ENCODE measurements at places on chromosomes 6 and 20.

DNA sequence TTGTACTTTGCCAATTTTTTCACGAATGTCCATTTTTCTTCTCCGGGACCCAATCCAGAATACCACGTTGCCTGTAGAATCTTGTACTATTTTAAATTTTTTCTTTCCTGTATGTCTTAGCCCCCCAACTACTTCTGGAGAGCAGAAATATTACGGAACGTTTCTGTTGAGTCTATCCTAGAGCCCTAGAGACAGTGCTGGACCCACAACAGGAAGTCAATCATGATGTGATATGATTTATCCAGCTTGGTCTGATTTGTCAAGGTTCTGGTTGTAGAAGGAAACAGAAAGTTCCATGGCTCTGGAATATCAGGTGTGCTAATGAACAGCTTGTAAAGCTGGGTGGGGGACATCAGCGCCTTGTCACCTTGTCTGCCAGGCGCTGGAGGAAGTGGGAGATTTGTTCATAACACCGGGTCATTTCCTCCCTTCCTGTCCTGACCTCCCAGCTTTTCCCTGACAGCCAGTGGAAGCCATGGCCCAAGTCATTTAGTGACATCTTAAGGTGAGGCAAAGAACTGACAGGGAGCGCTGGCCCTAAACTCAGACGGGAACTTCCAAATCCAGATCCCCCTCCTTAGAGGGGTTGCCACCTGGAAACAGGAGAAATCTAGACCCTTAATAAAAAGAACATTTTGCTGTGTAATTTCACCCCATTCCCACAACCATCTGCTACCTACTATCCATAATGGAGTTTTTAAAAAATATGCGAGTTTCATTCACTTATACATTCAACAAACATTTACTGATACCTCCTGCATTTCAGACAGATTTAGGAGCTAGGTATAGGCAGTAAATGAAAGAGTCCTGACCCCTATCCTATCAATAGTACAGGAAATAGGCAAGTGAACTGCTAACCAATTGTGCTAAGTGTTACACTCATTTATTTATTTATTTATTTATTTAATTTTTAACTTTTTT lies 130.5 kb downstream of the ZFP64 start:
- no peak for DNase-seq

DNA sequence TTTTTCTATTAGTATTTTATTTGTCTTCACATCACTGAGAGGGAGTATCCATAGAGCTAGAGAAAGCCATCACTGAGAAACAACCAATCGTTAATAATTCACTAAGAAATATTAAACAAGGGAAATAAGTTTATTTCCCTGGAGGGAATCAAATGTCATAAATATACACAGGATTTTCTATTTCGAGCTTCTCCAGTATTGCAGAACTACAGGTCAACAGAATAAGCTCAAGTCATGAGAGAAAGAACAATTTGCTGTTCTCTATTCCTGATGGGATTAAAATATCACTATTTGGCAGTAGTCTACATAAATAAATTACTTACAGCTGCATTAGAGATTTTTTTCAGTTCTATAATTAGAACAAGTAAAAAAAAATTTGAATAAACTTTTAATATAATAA lies 2.2 kb upstream of the FAM162B start:
- no peak for DNase-seq

DNA sequence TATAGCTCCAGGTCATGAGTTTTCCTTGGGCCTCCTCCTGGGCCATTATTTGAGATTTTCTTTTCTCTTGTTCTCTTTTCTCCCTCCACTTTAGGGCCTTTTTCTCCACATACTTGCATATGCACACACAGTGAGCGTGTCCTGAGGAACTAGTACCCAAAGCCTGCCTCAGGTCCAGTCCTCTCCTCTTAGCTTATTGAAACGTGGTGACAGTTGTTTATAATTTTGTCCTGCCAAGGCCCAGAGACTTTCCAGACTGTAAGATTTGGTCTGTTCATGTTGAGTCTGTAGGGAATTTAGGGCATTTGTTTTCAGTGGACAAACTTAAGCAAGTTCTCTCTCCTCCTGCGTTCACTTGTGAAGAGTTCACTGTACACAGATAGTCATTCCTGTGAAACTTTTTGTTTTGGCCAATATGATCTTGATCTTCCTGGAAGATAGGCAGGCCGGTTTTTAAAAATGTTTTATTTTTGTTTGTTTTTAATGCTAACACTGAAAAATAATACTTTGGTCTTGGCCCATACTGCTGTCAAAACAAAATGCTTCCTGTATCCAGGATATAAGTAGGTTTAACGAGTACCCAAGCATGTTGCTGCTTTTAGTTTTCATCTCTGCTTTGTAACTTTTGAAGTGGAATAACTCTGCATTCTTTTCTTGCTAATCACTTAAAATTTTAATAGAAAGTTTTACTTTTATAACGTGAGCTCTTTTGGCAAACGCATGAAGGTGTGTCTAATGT lies 20.7 kb downstream of the LRRC1 start:
- DNase-seq = no peak

DNA sequence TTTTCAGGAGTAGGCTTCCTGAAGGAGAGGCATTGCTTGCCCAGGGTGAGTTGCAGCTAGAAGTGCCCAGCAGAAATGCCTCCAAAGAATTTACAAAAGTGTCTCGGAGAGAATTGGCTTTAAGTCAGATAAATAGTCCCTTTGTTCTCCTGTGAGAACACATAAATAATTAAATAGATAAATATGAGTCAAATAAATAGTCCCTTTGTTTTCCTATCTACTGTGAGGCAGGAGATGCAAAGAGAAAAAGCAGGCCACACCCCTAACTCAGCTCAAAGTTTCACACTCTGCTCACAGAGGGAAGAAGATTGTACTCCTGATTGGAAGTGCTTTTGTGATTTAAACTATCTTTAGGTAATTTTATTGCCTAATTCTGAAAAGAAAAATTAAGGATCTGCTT lies 180.7 kb upstream of the PRSS16 start:
- no peak for DNase-seq

- no peak for DNase-seq
These were observed 2.4 kb upstream of the TBCC start for GRCh38 chr6:42748203-42748898.

DNA sequence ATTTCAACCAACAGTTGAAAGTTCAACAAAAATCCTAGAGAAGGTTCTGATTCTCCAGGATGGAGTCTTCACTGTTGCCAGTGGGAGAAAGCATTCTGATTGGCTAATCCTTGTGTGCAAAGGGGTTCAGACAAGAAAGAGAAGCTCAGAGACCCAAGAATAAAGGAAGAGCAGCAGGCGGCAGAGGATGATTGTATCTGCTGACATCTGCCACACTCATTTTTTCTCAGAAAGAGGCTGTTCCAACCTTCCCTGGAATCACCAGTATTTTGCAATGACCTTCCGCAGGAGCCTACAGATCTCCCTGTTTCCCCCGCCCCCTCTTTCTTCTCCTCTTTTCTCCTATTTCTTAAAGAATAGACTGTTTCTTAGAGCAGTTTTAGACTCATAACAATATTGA lies 376.7 kb downstream of the CDH26 start:
- DNase-seq = no peak

GRCh38 chr6:168304752-168305015 lies 14.9 kb downstream of the DACT2 start:
- DNase-seq = no peak

- DNase-seq = no peak
These were observed 56.1 kb downstream of the MACROD2 start for GRCh38 chr20:14051454-14051853.

DNA sequence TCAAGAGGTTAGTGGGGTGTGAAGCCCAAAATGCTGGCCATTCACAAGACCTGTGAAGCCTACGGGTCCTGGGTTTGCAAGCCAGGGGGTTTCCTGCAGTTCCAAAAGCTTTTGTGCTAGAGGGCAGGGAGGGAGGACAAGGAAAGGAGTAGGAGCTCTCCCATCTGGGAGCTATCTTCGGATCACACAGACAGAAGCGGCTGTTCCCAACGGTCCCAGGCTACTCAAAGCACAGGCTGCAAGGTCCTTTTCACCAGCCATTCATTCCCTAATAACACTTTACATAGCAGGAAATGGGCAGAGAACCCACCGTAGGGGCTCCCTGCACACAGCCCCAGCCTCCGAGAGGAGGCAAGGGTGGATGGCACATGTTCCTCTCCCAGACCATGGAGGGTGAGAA lies 296.9 kb downstream of the FOXC1 start:
- no peak for DNase-seq

GRCh38 chr6:152399399-152399798 lies 237.8 kb downstream of the SYNE1 start:
- DNase-seq = no peak

- DNase-seq = no peak
These were observed 83.3 kb upstream of the ID4 start for GRCh38 chr6:19753826-19754225.

DNA sequence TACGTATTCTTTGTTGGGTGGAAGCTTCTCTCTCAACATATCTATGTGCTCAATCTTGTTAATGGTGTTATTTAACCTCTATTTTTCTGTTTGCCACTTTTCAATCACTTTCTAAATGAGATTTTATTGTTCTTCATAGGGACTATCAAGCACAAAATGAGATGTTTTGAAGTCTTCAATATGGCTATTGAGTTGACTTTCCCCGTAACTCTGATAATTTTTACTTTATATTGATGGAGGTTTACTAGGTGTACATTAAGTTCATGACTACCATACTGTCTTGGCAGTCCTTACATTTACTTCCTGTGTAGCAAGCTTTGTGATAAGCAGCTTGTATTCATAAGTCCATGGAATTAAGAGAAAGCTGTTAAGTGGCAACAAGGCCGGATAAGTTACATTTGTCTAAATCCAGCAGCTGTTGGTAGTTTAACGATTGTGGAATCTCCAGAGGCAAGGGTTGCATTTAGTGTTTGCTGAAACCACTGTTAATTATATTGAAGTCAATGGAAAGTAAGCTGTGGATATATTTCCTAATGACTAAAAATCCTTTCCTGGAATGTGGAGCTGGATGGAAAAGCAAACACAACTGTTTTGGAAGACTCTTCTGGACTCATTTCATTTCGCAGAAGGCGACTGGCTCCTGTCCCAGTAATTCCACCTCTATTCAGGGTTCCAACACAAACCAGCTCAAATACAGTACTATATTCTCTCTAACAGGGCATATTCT lies 57.3 kb upstream of the SMIM29 start:
- no peak for DNase-seq

- DNase-seq = no peak
These were observed 96.7 kb downstream of the FYN start for GRCh38 chr6:111776236-111777221.

- no peak for DNase-seq
These were observed 101.4 kb downstream of the LRRC1 start for GRCh38 chr6:53896196-53896595.

Measured in B cell (primary cell).